ENCODE measurements at places on chromosomes 11 and 22. TPM values are rescaled to one million over a fixed set of nuclear protein-coding genes. Genes with fewer than 3 reads are reported as not detected.

PHLDA2 gene
- polyA plus RNA-seq = 10.6 TPM

DGAT2 gene
- 21.5 TPM for polyA plus RNA-seq

DEPDC7 gene
- 3.6 TPM for polyA plus RNA-seq

RASGRP2 gene
- 5.9 TPM for polyA plus RNA-seq

C11orf21 gene
- not detected for polyA plus RNA-seq

C11orf65 gene
- polyA plus RNA-seq = 1.4 TPM

B3GAT1 gene
- polyA plus RNA-seq = 110 TPM

C1QTNF5 gene
- 13.2 TPM for polyA plus RNA-seq

SEPTIN5 gene
- 290 TPM for polyA plus RNA-seq

SGSM1 gene
- 11.4 TPM for polyA plus RNA-seq

YPEL4 gene
- polyA plus RNA-seq = 25.0 TPM

IFITM10 gene
- polyA plus RNA-seq = 2.3 TPM

OOSP1 gene
- not detected for polyA plus RNA-seq

SCN3B gene
- 17.7 TPM for polyA plus RNA-seq

LRRC74B gene
- not detected for polyA plus RNA-seq

FOLR2 gene
- 13.7 TPM for polyA plus RNA-seq

BAD gene
- polyA plus RNA-seq = 196 TPM

C22orf39 gene
- 60.8 TPM for polyA plus RNA-seq

CSRP3 gene
- not detected for polyA plus RNA-seq

FAT3 gene
- 0.85 TPM for polyA plus RNA-seq

SCGB1C1 gene
- polyA plus RNA-seq = not detected

OTOG gene
- 1.3 TPM for polyA plus RNA-seq

OR2D2 gene
- polyA plus RNA-seq = not detected

TMEM132A gene
- polyA plus RNA-seq = 113 TPM

KRTAP5-10 gene
- polyA plus RNA-seq = not detected

RIMBP3B gene
- 0.34 TPM for polyA plus RNA-seq

TRPM5 gene
- polyA plus RNA-seq = 0.76 TPM

ST14 gene
- 13.7 TPM for polyA plus RNA-seq

OR8K1 gene
- polyA plus RNA-seq = not detected

H19 gene
- 11.2 TPM for polyA plus RNA-seq

MRGPRX4 gene
- polyA plus RNA-seq = not detected

DMC1 gene
- 9.6 TPM for polyA plus RNA-seq

ZBTB16 gene
- 10.3 TPM for polyA plus RNA-seq

LRRC4C gene
- 3.5 TPM for polyA plus RNA-seq

LRRC10B gene
- polyA plus RNA-seq = 5.1 TPM

HTR3A gene
- polyA plus RNA-seq = 1.5 TPM

OR52I1 gene
- not detected for polyA plus RNA-seq

NFAM1 gene
- 1.4 TPM for polyA plus RNA-seq

C11orf97 gene
- polyA plus RNA-seq = not detected

OR5B21 gene
- polyA plus RNA-seq = not detected
